Hematopoietic multipotent progenitor cell treated with erythropoietin and hydrocortisone succinate and interleukin-3 and kit ligand, for 15 days (in vitro differentiated cells): ENCODE measurements at places on chromosomes 16 and 17.

GRCh38 chr16:57530522-57531252 is 5.7 kb downstream of the CCDC102A start:
- DNase-seq, result no peak

DNA sequence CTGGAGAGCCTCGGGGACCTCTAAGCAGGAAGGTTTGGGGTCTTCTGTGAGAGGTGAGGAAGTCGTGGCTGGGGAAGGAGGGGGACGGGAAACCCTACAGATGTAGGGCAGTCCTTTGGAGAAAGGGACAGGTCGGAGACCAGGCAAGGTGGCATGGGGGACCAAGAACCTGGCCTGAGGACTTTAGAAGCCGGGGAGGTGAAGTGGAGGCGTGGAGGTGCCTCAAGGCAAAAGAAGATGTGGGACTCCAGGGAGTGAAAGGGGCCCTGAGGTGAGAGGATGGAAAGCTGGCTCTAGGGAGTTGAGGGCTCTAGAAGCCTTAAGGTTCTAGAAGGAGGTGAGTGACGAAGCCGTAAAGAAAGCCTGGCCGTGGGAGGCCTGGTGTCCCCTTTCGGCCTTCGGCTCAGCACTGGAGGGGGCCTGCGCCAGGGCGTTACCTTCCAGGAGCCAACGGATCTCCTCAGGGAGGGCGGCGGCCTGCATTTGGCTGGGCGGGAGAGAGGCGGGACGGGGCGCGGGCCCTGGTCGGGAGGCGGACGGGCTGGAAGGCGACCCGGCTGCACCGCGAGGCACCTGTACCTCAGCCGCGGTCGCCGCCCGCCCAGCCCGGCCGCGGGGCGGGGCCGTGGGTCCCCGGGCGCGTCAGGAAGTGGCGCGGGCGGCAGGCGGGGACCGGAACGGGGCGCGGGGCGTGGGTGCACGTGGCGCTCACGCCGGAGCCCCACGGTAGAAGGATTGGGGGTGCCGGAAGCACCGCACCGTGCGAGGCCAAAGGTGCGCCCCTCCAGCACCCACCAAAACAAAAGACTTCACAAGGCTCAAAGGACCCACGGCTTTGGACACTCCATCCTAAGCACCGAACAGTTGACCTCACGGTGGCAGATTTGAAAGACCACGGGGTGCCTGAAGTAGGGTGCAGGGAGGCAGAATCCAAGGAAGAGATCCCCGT is at the start of gene SKAP1:
Gene SKAP1 (minus strand): TSS at position 577 of the 949 bp plus-strand sequence.
- DNase-seq, result peak; percentile 69

GRCh38 chr17:18035704-18036103 is 3.3 kb downstream of the ATPAF2 start:
- DNase-seq, result peak; percentile 54

GRCh38 chr17:18257982-18258355 is 569 bp downstream of the FLII start:
- peak; percentile 61 for DNase-seq

DNA sequence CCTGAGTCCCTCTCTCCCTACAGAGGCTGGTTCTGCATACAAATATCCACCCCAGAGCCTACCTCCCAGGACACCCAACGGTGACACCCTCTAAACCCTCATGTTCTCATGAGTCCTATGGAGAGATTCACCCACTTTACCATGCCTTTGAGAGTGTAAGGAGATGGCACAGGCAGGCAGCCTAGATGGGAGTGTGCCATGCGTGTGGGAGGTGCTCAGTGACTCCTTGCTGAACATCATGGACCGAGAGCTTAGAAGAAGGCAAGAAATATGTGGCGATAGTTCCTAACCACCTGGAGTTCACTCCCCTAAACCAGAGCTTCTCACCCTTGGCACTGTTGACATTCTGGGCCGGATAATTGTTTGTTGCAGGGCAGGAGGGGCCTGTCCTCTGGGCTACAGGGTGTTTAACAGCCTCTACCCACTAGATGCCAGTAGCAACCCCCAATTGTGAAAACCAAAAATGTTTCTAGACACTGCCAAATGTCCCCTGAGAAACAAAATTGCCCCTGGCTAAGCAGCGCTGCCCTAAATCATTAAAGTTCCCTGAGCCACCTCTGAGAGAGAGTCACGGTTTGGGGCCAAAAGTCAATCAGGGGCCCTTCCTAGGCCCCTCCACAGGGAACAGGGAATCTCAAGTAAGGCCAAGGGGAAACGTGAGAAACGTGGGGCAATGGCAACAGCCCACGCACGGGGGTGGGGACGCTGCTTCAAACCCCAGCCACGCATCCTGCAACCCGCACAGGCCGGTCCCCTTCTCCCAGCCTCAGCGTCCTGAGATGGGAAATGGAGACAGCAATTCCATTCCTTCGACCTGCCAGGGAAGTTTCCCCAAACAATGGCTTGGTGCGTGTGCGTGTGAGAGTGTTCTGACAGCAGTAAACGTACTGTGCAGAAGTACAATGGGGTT is 66.8 kb downstream of the C16orf78 start:
- no peak for DNase-seq

GRCh38 chr17:79150799-79151198 is 76.2 kb downstream of the ENGASE start:
- DNase-seq, result no peak

- DNase-seq, result no peak
Observed at GRCh38 chr16:24102209-24102660, 153.9 kb upstream of the CACNG3 start.
